ENCODE measurements at places on chromosomes 4 and X.

- DNase-seq: no peak
Observed at GRCh38 chr4:86960557-86960961, 25.7 kb downstream of the AFF1 start.

DNA sequence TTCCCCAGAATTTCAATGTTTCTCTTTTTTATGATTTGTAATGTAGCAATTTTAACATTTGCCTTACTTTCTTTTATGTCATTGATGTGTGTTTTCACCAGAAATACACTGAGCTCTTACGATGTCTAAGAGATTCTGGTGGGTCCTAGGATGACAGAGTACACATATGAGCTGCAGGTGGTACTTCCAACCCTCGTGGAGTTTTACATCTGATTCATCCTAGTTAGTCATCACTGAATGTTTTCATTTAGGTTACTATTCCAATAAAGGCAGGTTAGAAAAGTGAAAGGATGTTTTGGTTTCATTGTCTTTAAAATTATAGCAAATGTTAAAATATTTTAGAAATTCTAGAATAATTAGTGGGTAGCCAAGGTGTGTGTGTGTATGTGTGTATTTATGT, 605.9 kb downstream of the ADGRL3 start:
- no peak for DNase-seq

GRCh38 chr4:119774840-119775239, 146.2 kb upstream of the PDE5A start:
- no peak for DNase-seq

GRCh38 chr4:169207436-169208089, 63.2 kb downstream of the SH3RF1 start:
- DNase-seq: no peak

GRCh38 chr4:93157986-93158385, 670.6 kb upstream of the ATOH1 start:
- DNase-seq: no peak

GRCh38 chr4:84936123-84936522, 30.4 kb downstream of the WDFY3 start:
- no peak for DNase-seq

- DNase-seq: no peak
Observed at GRCh38 chrX:138945219-138945618, 233.7 kb upstream of the FGF13 start.

GRCh38 chr4:74768857-74769525, 25.3 kb downstream of the BTC start:
- no peak for DNase-seq

DNA sequence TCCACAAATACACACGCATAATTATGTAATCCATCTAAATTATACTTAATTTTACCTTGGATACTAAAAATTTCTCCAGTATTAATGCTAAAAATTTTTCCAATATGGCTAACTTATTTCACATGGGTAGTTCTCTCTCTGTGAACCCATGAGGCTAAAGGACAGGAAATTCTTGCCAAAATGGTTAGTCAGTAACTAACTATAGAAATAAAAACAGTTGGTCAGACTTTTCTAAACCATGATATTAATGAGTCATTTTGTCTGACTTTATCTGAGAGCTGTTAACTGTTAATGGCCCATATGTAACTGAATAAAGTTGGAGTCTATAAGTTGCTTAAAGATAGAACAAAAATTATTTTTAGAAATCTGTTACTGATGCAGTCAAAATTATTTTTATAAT, 549.4 kb downstream of the TLL1 start:
- DNase-seq: no peak

DNA sequence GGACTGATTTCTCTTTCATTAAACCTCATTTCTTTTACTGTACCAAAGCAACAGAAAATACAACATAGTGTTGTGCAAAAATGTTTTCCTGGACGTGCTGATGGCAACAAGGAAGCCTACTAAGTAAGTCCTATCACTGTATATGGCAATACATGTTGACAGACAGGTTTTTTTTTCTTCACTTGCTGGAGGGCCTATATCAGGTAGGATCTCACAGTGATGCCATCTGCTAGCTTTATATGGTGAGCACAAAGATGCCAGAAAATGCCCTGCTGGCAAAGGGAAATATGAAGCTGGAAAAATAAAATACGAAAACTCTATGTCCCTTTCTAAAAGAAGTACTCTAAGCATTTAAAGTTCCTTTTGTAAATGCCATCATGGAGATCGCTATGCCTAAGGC, 119.0 kb upstream of the PDLIM3 start:
- no peak for DNase-seq

DNA sequence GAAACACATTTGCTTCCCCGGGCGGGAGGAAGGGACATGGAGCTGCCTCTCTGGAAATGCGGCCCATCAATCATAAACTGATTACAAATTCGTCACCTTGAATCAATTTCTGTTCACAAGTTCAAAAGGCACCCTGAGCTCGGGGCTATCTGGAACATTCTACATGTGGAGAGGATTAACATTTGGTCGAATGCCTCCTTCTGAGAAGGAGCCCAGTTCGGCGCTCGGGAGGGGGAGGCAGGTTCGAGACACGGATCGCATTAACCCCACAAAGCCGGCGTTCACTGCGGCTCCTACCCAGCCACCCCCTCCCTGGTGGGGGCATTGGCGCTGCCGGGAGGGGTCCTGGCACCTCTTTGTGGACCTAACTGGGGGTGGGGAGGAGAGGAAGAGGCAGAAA, 108.0 kb downstream of the CPZ start:
- peak; percentile 54 for DNase-seq

- DNase-seq: no peak
Observed at GRCh38 chrX:31168551-31168950, 96.7 kb upstream of the FTHL17 start.

DNA sequence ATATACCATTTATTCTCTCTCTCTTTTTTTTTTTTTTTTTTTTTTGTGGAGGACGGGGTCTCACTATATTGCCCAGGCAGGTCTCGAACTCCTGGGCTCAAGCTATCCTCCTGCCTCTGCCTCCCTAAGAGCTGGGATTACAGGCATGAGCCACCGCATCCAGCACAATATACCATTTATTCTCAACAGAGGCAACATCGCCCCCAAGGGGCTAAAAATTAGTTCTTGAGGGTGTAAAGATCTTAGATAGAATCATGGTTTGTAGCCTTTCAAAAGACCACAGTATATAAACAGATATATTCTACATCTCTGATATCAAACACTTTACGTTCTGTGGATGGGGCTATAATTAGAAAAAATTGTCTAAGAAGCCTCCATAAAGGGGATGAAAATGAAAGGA, 39.8 kb upstream of the TCEAL2 start:
- no peak for DNase-seq

GRCh38 chrX:110180928-110181310, 137.0 kb downstream of the AMMECR1 start:
- DNase-seq: no peak

- DNase-seq: no peak
Observed at GRCh38 chr4:69051576-69051943, 44.7 kb upstream of the UGT2B7 start.

GRCh38 chr4:2823671-2824328, 19.8 kb upstream of the ADD1 start:
- DNase-seq: peak; percentile 73

DNA sequence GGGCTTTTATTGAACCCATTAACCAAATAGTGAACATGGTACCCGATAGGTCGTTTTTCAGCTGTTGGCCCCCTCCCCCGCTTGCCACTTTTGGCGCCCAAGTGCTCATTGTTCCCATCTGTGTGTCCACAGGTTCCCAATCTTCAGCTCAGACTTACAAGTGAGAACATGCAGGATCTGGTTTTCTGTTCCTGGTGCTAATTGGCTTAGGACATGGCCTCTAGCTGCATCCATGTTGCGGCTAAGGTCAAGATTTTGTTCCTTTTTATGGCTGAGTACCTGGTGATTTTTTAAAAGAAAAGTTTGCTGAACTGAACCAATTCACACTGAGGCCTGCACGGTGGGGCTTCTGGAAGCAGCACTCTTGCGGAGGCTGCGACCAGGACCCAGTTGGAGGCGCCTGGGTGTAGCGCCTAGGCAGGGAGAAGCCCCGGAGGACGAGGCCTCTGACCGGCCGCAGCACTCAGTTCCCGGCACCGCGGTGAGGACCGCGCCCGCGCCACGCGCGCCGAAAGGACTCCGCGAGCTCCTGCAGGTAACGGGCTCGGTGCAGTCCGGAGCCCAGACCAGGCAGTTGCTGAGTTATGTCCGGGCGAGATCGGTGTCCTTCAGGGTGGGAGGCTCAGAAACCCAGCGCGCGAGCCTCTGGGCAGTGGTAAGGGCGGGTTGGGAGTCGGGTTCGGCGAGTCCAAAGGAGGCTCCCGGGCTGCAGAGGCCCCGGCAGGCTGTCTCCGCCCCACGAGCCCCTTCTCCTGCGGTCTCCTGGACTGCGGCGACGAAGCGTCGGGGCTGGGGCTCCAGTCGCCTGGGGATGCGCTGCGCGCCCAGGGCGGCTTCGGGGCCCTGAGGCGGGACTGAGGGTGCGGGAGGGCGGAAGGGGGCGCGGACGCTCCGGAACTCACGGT, 15.8 kb upstream of the SLC25A4 start:
- no peak for DNase-seq

DNA sequence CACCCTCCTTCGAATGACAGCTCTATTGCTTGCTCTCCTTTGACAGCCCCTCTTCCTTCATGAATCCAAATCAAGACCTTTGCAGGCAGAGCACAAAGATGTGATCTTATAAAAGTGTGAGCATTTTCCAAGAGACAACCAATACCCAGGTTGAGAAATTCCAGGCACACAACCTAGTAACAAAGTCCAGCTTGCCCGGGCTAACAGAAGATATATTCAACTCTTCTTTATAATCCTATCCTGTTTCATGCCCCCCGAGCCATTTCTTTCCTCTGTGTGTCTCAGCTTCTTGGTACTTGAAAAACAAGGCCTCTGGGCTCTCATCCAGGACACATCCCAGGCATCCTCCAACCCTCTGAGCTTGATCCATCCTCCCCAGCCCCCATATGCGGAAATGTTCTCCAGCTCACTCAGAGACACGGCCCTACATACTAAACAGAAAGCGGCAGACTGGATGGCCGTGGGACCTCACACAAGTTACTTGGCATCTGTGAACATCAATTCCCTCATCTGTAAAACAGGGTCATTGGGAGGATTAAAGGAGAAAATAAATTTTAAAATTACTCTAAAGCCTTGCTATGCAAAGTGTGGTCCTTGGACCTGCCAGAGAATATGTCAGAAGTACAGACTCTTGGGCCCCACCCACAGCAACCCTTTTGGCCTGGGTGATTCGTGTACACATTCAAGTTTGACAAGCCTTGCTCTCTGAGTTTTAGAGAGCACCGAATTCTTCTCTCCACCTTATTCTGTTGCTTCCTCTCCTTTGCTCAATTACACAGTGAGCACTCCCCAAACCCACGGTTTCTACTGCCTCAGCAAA, 627.0 kb downstream of the BCOR start:
- no peak for DNase-seq

GRCh38 chr4:94668724-94669123, 89.0 kb upstream of the BMPR1B start:
- no peak for DNase-seq
